ENCODE measurements at places on chromosomes 16 and 17. TPM values are rescaled to one million over a fixed set of nuclear protein-coding genes. Genes with fewer than 3 reads are reported as not detected.

Gene STH
- not detected for total RNA-seq

Gene TPSG1
- not detected for total RNA-seq

Gene ABCC6
- total RNA-seq, result 1.1 TPM

Gene CNGB1
- total RNA-seq, result not detected

Gene SEC14L5
- total RNA-seq, result 1.0 TPM

Gene KRT9
- not detected for total RNA-seq

GRCh38 chr16:70692873-70693671 lies 7.2 kb upstream of the MTSS2 start:
- DNase-seq, result peak; percentile 88
- H3K27ac ChIP-seq, result peak overlapping the region; percentile 97
- H3K36me3 ChIP-seq, result no peaks in the 10 kb centered on the region
- H3K4me3 ChIP-seq, result peak overlapping the region; percentile 27
- H3K27me3 ChIP-seq, result no peaks in the 10 kb centered on the region

GRCh38 chr16:47230296-47230695 lies 86.6 kb upstream of the NETO2 start:
- H3K4me1 ChIP-seq, result no peaks in the 10 kb centered on the region
- no peaks in the 10 kb centered on the region for H3K27me3 ChIP-seq
- no peak overlapping the region for H3K27ac ChIP-seq
- H3K36me3 ChIP-seq, result no peaks in the 10 kb centered on the region
- no peak overlapping the region for H3K4me3 ChIP-seq
- no peak for DNase-seq

DNA sequence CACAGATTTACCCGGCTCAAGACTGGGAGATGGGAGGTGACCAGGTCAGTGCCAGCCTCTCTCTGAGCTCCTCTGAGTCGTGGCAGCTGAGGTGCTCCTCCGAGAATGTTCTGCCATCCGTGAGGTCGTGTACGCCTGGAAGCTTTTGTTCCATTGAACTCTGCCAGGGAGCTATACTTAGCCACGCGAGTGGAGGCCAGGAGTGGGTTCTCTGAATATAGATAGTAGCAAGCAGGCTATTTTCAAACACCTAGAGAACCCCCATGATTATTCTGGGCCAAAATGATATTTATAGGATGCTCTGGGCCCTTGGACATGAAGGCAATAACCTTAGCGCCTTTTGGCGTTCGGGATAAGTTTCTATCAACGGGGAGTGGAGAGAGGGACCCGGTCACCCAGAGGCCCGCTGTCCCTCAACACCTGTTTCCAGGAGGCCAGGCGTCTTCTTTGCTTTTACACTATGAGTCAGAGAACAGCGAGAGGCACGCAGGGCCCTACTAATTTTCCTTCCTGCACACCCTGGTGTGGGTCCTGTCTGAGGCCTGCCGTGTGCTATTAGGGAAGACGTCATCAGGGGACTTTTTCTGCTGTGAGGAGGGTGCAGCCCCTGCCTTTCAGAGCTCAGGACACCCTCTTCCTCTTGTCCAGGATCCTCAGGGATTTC lies 11.0 kb upstream of the MVD start:
- H3K36me3 ChIP-seq, result no peaks in the 10 kb centered on the region
- H3K27me3 ChIP-seq, result no peaks in the 10 kb centered on the region
- H3K4me3 ChIP-seq, result no peak overlapping the region

DNA sequence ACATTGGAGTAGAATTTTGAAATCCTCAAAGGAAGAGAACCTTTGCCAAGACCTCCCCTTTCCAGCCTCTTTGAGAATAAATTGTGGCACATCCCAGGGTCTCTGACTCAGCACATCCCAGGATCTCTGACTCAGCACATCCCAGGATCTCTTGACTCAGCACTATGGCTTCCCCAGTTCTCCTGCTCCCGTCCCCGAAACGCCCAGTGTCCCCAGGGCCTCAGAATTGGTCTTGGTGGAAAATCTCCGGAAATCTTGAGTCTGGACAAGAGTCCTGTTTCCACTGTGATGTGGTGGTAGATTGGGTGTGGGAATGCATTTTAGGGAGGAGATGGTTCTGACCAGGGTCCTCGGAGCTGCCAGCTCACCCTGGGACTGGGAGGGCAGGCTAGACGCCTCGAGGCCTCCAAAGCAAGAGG lies 19.2 kb downstream of the PLXDC1 start:
- peak; percentile 46 for DNase-seq
- H3K4me3 ChIP-seq, result no peak overlapping the region
- no peaks in the 10 kb centered on the region for H3K36me3 ChIP-seq
- no peaks in the 10 kb centered on the region for H3K4me1 ChIP-seq

GRCh38 chr17:38797158-38797490 lies 2.2 kb downstream of the PIP4K2B start:
- H3K4me3 ChIP-seq, result peak overlapping the region; percentile 85
- peak overlapping the region; percentile 100 for H3K27ac ChIP-seq
- no peaks in the 10 kb centered on the region for H3K27me3 ChIP-seq
- H3K36me3 ChIP-seq, result no peaks in the 10 kb centered on the region

GRCh38 chr17:4934173-4934979 lies 2.3 kb downstream of the GP1BA start:
- H3K27me3 ChIP-seq, result no peaks in the 10 kb centered on the region
- H3K4me1 ChIP-seq, result peaks cover 32% of the 10 kb centered on the region
- DNase-seq, result no peak
- no peaks in the 10 kb centered on the region for H3K36me3 ChIP-seq

DNA sequence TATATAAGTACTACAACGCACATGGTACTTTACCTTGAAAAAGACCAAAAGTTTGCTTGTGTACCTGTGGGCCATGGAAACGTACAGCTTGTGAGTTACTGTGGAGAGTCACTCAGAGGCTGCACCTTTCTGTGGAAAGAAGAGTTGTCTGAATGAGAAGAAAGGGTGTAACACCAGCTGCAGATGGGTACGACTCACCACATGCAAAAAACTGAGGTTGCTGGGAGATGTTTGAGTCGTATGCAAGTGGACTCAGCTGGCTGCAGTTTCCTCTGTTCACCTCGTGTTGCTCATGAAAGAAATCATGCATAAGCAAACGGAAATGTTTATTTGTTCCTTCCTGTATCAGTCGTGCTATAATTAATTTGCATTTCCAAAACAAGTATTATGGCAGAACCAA lies 22.4 kb upstream of the DYNLRB2 start:
- no peaks in the 10 kb centered on the region for H3K36me3 ChIP-seq
- no peak overlapping the region for H3K27ac ChIP-seq

- H3K4me1 ChIP-seq, result peaks cover 78% of the 10 kb centered on the region
- H3K4me3 ChIP-seq, result no peak overlapping the region
- no peak for DNase-seq
- H3K27me3 ChIP-seq, result no peaks in the 10 kb centered on the region
- no peaks in the 10 kb centered on the region for H3K36me3 ChIP-seq
These were observed 28.8 kb downstream of the TOM1L2 start for GRCh38 chr17:17943281-17943984.

DNA sequence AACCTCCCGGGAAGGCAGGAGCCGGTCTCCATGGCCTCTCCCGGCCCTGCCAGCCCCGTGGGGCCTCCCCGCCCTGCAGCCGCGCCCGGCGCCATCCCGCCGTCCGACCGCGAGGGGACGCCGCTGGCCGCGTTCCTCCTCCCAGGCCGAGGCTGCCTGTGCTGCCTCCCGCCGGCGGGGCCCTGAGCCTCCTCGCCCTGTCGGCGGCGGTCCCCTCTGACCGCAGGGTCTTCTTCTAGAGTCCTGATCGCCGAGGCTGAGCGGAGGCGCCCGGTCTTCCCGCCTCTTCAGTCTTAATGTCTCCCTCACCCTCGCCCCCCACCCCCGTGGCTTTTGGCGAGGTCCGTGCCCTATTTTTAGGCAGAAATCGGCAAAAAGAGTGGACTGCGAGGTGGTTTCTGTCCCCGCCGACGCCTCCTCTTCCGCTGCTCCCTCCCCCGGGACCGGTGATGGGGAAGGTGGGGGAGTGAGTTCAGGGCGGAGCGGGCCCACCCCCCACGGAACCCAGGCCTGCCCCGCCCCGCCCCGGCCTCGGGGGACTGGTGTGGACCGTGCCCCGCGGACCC lies 794 bp upstream of the CPNE7 start:
- H3K27ac ChIP-seq, result no peak overlapping the region
- no peak for DNase-seq
- no peaks in the 10 kb centered on the region for H3K36me3 ChIP-seq
- peaks cover 3% of the 10 kb centered on the region for H3K4me1 ChIP-seq
- peak overlapping the region; percentile 28 for H3K4me3 ChIP-seq

- no peak overlapping the region for H3K27ac ChIP-seq
- peaks cover 15% of the 10 kb centered on the region for H3K36me3 ChIP-seq
- no peaks in the 10 kb centered on the region for H3K27me3 ChIP-seq
These were observed 8.5 kb downstream of the TRPV1 start for GRCh38 chr17:3600529-3601205.

DNA sequence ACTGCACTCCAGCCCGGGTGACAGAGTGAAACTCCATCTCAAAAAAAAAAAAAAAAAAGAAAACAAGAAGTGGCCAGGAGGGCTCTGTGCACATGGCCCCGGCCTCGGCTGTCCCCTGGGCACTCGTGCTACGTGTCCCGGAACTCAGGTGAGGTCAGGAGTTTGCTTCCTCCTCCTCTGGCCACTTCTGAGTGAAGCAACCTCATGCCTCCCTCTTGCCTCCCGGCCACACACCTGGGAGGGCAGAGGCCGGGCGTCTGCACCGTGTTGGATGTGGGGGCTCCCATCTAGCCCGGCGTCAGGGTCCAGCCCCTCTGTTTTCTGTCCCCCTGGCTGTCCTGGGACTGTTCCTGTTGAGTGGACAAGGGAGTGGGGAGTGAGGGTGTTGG lies 22.2 kb downstream of the ASPSCR1 start:
- H3K4me1 ChIP-seq, result peaks cover 35% of the 10 kb centered on the region
- H3K4me3 ChIP-seq, result no peak overlapping the region
- H3K27me3 ChIP-seq, result no peaks in the 10 kb centered on the region
- no peak overlapping the region for H3K27ac ChIP-seq

DNA sequence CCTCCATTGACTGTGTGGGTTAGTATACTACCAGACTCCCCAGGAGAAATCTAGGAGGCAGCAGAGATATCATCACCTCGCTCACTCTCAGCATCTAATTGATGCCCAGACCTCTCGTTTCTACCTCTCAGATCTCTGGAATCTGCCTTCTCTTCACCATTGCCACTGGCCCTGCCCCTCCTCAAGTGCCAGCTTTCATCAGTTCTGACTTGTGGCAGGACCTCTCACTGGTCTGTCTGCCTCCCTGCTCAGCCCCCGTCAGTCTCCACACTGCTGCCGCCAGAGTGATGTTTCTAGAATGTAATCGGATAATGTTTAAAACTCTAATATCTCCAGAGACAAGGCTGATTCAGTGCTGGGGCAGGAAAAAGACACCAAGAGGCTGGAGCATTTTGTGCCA lies 15.2 kb downstream of the GAN start:
- no peaks in the 10 kb centered on the region for H3K27me3 ChIP-seq
- H3K27ac ChIP-seq, result no peak overlapping the region
- H3K36me3 ChIP-seq, result no peaks in the 10 kb centered on the region

DNA sequence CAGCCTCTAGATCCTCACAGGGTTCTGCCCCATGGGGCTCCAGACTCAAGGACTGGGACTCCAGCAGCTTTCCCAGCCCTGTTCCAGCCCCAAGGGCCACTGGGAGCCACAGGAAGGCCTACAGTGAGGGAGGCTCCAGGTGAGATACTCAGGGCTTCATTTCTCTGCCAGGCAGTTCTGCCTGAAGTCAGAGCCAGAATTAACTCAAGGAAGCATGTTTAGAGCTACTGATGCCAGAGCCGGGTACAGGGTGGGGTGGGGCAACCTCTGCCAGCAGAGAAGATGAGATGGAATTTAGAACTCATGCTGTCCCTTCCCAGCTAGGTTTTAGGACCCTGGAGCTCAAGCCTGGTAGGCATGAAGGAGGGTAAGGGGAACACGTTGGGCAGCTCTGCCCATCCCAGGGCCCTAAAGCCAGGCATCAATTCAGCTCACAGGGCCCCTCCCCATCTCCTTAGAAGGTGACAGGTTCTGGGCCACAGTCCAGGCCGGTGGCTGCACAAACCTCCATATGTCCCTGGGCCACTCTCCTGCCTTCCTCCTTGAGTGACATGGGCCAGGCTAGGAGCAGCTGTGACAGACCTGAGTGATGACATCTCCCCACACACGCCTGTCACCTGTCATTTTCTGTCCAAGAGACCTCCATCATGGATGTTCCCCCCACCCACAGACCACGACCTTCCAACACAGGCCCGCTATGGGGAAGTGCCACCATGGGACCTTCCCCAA lies 24.5 kb upstream of the SPPL2C start:
- H3K4me3 ChIP-seq, result no peak overlapping the region
- no peak overlapping the region for H3K27ac ChIP-seq
- H3K36me3 ChIP-seq, result no peaks in the 10 kb centered on the region

DNA sequence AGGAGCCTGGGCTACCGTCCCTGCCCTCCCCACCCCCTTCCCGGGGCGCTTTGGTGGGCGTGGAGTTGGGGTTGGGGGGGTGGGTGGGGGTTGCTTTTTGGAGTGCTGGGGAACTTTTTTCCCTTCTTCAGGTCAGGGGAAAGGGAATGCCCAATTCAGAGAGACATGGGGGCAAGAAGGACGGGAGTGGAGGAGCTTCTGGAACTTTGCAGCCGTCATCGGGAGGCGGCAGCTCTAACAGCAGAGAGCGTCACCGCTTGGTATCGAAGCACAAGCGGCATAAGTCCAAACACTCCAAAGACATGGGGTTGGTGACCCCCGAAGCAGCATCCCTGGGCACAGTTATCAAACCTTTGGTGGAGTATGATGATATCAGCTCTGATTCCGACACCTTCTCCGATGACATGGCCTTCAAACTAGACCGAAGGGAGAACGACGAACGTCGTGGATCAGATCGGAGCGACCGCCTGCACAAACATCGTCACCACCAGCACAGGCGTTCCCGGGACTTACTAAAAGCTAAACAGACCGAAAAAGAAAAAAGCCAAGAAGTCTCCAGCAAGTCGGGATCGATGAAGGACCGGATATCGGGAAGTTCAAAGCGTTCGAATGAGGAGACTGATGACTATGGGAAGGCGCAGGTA lies 762 bp downstream of the CDK12 start:
- peak overlapping the region; percentile 87 for H3K4me3 ChIP-seq
- no peak for DNase-seq
- no peaks in the 10 kb centered on the region for H3K27me3 ChIP-seq
- H3K4me1 ChIP-seq, result peaks cover 25% of the 10 kb centered on the region
- peak overlapping the region; percentile 97 for H3K27ac ChIP-seq
- no peaks in the 10 kb centered on the region for H3K36me3 ChIP-seq

- no peak for DNase-seq
- H3K36me3 ChIP-seq, result no peaks in the 10 kb centered on the region
- H3K4me1 ChIP-seq, result peaks cover 8% of the 10 kb centered on the region
- H3K27me3 ChIP-seq, result no peaks in the 10 kb centered on the region
- no peak overlapping the region for H3K4me3 ChIP-seq
These were observed 7.0 kb downstream of the VAC14 start for GRCh38 chr16:70793851-70794502.

DNA sequence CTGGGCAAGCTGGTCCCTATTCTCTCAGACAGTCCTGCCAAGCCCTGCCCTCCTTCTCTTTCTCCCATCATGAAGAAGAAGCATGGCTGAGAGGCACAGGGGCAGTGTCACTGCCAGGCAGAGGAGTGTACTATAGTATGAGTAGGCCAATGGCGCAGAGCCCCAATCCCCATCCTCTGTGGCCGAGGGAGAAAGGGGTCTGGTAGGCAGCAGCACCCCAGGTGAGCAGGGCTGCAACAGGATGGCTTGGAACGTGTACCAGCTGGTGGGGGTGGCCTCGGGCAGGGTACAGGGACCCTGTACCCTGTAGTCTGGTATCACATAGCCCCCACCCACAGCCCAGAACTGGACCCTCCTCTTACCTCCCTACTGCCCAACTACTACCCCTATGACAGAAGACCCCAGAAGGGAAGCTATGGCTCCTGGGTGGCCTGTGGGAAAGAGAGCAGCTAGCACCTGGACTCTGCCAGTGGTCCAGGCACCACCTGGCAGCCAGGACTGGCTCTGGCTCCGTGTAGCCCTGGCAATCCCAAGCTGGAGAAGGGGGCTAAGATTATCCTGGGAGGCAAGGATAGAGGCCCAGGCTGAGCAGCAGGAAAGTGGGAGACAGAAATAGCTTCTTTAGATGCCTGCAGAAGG lies 4.4 kb downstream of the SMARCD2 start:
- peaks cover 57% of the 10 kb centered on the region for H3K4me1 ChIP-seq
- H3K4me3 ChIP-seq, result peak overlapping the region; percentile 13
- H3K27me3 ChIP-seq, result no peaks in the 10 kb centered on the region
- H3K27ac ChIP-seq, result peak overlapping the region; percentile 99
- peaks cover 37% of the 10 kb centered on the region for H3K36me3 ChIP-seq
- no peak for DNase-seq

All from gastrocnemius medialis (tissue), 4 donors.